ENCODE measurements at places on chromosomes 12 and 14.

DNA sequence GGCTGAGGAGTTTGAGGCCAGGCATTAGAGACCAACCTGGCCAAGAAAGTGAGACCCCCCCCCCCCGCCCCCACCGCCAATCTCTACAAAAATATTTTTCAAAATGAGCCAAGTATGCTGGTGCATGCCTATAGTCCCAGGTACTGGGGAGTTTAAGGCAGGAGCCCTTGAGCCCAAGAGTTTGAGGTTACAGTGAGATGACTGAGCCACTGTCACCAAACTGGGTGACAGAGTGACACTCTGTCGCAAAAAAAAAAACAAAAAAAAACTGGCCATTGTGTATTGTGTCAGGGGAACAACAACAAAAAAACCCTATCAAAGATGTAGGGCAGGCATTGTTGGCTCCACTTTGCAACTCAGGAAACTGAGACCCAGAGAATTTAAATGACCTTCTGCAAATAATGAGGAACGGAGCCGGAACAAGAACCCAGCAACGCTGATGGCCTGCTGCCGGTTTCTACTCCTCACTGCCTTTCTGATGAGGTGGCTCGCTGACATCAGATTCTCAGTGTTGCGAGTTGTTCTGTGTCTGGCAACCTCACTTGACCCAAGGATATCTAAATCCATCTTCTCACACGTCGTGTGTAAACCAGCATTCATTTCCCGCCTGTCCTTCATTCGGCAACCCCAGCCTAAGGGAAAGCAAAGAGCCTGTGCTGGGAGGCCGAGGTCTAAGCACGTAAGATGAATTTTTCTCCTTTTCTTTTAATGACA is 195.2 kb upstream of the CRY1 start:
- DNase-seq: no peak

DNA sequence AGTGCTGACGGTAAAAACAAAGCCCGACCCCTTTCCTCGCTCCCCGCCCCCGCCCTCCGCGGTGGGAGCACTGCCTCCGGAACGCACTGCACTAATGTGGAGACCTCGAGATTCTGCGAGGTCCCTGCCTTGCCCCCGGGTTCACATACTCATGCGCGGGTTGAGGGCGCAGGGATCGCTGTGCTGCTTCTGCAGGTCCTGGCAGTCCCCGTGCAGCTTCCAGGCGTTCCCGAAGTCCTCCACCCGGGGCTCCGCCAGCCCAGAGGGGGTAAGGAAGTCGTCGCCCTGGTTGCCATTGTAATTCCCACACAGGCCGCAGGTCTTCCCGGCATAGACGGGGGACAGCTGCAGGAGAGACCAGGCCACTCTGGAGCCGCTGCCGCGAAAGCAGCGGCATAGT is 66.8 kb downstream of the VWF start:
- no peak for DNase-seq

GRCh38 chr12:122491991-122492390 is 8.7 kb downstream of the ZCCHC8 start:
- DNase-seq: no peak

DNA sequence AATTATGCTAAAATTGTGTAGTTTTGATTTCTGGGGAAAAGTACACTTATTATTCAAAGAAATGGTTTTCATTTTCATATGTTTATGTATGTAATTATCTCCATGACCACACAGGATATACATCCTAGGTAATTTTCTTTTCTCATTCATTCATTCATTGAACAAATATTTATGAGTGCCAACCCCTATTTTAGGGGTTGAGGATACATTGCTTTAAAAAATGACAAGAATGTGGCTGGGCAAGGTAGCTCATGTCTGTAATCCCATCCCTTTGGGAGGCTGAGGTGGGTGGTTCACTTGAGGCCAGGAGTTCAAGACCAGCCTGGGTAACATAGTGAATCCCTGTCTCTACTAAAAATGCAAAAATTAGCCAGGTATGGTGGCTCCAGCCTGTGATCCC is 40.9 kb downstream of the SGPP1 start:
- peak; percentile 25 for DNase-seq

GRCh38 chr14:34356264-34356654 is 105.8 kb downstream of the SPTSSA start:
- DNase-seq: peak; percentile 35

- DNase-seq: peak; percentile 74
Measured at GRCh38 chr14:62443796-62444195, 601.5 kb downstream of the KCNH5 start.

DNA sequence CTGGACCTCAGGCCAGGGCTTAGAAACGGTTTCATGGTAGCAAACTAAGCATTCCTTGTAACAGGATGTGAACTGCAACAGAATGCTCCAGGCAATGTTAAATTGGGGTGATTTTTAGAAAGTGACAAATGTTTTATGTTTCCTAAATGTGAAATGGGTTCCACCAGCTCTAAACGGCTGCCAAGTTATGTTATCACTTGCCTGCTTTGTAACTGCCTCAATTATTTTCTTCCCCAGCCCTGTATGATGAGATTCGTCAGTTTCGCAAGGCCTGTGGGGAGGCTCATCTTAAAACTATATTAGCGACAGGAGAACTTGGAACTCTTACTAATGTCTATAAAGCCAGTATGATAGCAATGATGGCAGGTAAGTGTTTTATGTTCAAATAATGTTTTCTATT is 70.9 kb downstream of the DERA start:
- DNase-seq: no peak

Data from bronchial epithelial cell (primary cell).